ENCODE measurements at places on chromosomes 2 and 18. TPM values are rescaled to one million over a fixed set of nuclear protein-coding genes. Genes with fewer than 3 reads are reported as not detected.

GRCh38 chr2:45732436-45732835 is 81.0 kb downstream of the PRKCE start:
- no peak for DNase-seq

- DNase-seq: no peak
Observed at GRCh38 chr18:36499938-36500337, 202.4 kb downstream of the FHOD3 start.

DNA sequence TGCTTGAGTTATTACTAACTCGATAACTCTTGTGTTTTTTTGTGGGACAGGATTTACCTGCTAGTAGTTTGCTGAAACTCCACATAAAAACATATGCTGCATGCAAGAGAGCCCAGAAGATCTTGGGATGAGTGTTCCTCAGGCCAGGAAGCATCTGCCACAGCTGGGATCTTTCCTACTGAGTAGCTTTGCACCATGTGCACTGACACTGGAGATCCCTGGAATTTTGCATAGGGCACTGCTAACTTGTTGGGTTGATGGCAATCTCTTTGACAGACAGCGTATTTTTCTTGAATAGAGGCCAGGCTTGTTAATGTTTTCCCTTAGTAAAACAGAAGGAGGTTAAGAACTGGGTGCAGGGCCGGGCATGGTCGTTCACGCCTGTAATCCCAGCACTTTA is 808 bp upstream of the SERPINB11 start:
- DNase-seq: peak; percentile 70

GRCh38 chr18:79166702-79167101 is 97.5 kb downstream of the ATP9B start:
- DNase-seq: no peak

GRCh38 chr18:42931491-42931890 is 184.0 kb downstream of the RIT2 start:
- no peak for DNase-seq

DNA sequence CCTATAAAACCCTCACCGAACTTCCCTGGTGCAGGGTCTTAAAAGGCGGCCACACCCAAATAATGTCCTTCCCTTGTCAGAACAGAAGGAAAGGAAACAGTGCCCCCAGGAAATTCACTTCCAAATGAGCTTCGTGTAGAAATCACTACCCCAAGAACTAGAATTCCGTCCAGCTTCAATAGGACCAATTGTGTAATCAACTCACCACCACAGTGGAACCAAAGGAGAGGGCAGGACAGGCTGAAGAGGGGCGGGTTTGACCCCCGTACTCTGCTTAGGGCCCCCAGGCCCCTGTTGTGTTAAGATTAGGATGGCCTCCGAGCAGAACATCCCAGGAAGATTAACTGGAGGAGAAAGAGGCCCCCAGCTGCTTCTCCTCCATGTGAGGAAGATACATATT is 24.1 kb downstream of the GPR35 start:
- no peak for DNase-seq

CLASP1 gene
- 9.5 TPM for total RNA-seq

LBX2 gene
- total RNA-seq: 28.5 TPM
